Aorta (tissue), 5 donors: ENCODE measurements at places on chromosomes 13 and 19. TPM values are rescaled to one million over a fixed set of nuclear protein-coding genes. Genes with fewer than 3 reads are reported as not detected.

GRCh38 chr19:16185768-16186123, 536 bp downstream of the FAM32A start:
- H3K4me1 ChIP-seq, result no peaks in the 10 kb centered on the region
- DNase-seq, result no peak
- peak overlapping the region; percentile 11 for H3K27ac ChIP-seq
- peak overlapping the region; percentile 99 for H3K4me3 ChIP-seq
- H3K27me3 ChIP-seq, result no peaks in the 10 kb centered on the region

GRCh38 chr19:45222724-45223123, 22.5 kb downstream of the EXOC3L2 start:
- DNase-seq, result no peak
- no peaks in the 10 kb centered on the region for H3K36me3 ChIP-seq
- H3K27ac ChIP-seq, result no peak overlapping the region
- no peak overlapping the region for H3K4me3 ChIP-seq

DNA sequence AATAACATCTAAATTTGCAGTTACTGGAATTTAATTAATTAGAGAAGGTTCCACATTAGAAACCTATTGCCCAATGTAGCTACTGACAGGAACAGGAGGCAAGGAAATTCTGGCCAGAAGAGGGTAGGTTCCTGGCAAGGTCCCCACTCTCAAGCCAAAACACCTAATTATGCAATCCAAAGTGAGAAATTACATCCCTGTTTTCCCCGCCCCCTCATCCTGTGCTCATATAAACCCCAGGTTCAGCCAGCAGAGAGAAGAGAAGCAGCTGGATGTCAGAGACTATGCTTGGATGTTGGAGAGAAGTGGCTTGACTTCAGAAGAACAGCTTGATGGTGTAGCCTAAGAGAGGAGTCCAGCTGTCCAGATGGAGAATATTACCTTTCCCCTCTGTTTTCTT, 951.3 kb upstream of the PRR20A start:
- no peaks in the 10 kb centered on the region for H3K4me1 ChIP-seq
- H3K36me3 ChIP-seq, result no peaks in the 10 kb centered on the region
- DNase-seq, result no peak
- H3K4me3 ChIP-seq, result no peak overlapping the region

GRCh38 chr19:858868-859843, at the start of gene CFD:
CFD (plus strand) TSS chr19:859664; CDS start chr19:859690, 26 bp downstream.
- no peaks in the 10 kb centered on the region for H3K36me3 ChIP-seq
- H3K4me3 ChIP-seq, result no peak within 1 kb of the TSS
- H3K27me3 ChIP-seq, result no peaks in the 10 kb centered on the region
- no peaks in the 10 kb centered on the region for H3K4me1 ChIP-seq

DNA sequence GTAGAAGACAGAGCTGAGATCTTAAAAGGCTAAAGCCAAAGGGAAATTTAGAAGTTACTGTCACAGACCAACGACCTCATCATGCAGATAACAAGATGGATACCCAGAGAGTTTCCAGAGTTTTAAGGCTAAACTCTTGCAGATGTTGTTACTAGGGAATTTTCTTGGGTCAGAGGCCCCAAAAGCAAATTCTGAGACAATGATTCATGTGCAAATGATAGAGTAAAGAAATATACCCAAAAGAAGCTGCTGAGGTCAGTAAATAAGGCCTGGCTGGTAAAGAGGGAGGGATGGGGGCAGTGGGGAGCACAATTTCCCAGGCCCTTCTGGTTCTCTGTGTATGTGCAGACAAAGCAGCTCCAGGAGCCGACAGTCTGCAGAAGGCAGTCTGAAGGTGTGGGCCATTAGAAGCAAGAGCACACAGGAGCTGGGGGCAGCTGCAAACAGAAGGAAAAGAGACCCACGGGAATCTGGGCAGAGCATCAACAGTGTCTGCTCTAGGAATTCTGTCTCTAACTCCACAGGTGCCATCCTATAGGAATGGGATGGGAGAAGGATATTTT, 330.8 kb downstream of the TBC1D4 start:
- no peak overlapping the region for H3K4me3 ChIP-seq
- H3K27me3 ChIP-seq, result no peaks in the 10 kb centered on the region
- DNase-seq, result no peak
- peaks cover 4% of the 10 kb centered on the region for H3K4me1 ChIP-seq
- no peak overlapping the region for H3K27ac ChIP-seq
- H3K36me3 ChIP-seq, result no peaks in the 10 kb centered on the region

DNA sequence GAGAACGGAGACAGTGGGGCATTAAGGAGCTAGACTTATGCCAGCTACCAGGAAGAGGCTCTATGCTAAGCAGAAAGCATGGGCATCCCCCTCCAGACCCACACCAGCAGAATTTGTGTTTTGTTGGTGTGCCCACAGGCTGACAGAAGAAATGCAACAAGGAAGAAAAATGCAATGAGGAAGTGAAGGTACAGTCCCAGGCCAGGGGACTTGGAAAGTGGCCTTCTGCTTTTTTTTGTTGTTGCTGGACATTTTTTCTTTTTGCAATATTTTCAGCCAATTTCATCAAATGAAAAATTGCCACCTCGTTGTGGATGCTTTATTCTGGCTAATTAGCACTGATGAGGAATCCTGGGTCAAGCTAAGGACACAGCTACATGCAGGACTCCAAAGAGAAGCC, 167.7 kb downstream of the TSHZ3 start:
- H3K4me1 ChIP-seq, result no peaks in the 10 kb centered on the region
- H3K4me3 ChIP-seq, result no peak overlapping the region
- DNase-seq, result no peak
- no peak overlapping the region for H3K27ac ChIP-seq

DNA sequence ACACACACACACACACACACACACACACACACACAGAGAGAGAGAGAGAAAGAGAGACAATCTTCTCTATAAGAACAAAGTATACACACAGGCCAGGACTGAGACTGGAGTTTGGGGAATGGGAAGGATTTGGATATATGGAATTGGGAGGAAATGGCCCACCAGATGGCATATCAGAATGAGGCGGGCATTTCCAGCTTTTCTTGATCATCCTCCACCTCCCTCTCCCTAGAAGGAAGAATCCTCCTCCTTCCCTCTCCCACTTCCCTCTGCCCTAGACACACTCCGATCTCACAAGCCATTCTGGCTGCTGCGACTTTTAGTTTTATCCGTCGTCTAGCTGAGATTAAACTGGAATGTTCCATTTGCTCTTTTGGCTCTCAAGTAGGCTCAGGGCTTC, 10.0 kb upstream of the CEBPG start:
- H3K36me3 ChIP-seq, result no peaks in the 10 kb centered on the region
- H3K27ac ChIP-seq, result no peak overlapping the region
- no peaks in the 10 kb centered on the region for H3K27me3 ChIP-seq
- H3K4me1 ChIP-seq, result no peaks in the 10 kb centered on the region
- no peak for DNase-seq

GRCh38 chr13:108427355-108427754, 157.8 kb downstream of the TNFSF13B start:
- no peaks in the 10 kb centered on the region for H3K4me1 ChIP-seq
- DNase-seq, result no peak
- H3K27ac ChIP-seq, result no peak overlapping the region
- no peaks in the 10 kb centered on the region for H3K27me3 ChIP-seq

- no peak for DNase-seq
- no peaks in the 10 kb centered on the region for H3K36me3 ChIP-seq
- no peak overlapping the region for H3K27ac ChIP-seq
- no peak overlapping the region for H3K4me3 ChIP-seq
- H3K4me1 ChIP-seq, result no peaks in the 10 kb centered on the region
These were observed 67.0 kb downstream of the RYR1 start for GRCh38 chr19:38500450-38500849.

GRCh38 chr13:50073340-50073739, 58.1 kb downstream of the KCNRG start:
- no peak overlapping the region for H3K4me3 ChIP-seq
- no peaks in the 10 kb centered on the region for H3K27me3 ChIP-seq
- no peak for DNase-seq
- no peak overlapping the region for H3K27ac ChIP-seq

- no peaks in the 10 kb centered on the region for H3K36me3 ChIP-seq
- no peaks in the 10 kb centered on the region for H3K27me3 ChIP-seq
- H3K4me3 ChIP-seq, result no peak overlapping the region
- H3K4me1 ChIP-seq, result no peaks in the 10 kb centered on the region
These were observed 27.9 kb downstream of the ENOX1 start for GRCh38 chr13:43758834-43759233.

DNA sequence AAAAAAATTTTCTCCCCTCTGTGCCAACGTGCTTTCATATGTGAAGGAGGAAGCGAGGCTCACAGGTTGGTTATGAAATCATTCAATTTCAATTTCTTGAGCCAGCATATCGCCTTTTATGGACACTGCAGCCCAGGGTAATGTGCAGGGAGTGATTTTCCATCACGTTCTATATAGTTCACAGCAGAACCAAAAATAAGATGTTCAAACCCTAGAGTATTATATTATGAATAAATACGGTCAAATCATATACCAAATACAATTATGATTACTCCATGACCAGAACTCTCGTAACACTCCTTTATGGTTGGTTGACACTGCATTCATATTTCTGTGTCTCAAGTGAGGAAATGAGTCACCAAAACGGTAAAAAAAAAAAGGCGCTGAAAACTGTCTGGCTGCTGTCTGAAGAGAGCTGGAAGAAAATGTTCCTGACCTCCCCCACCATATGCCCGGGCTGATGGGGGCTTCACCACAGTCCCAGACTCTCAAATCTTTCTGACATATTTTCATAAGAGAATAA, 75.8 kb upstream of the UBAC2 start:
- no peaks in the 10 kb centered on the region for H3K36me3 ChIP-seq
- H3K27ac ChIP-seq, result peak overlapping the region; percentile 45
- no peak for DNase-seq
- H3K27me3 ChIP-seq, result no peaks in the 10 kb centered on the region
- H3K4me1 ChIP-seq, result no peaks in the 10 kb centered on the region

The CYP4F12 gene
- total RNA-seq, result 3.1 TPM

The DCLK1 gene
- total RNA-seq, result 47.4 TPM

The VSTM1 gene
- not detected for total RNA-seq

The C2CD4C gene
- total RNA-seq, result 1.1 TPM

The DNAAF3 gene
- not detected for total RNA-seq

The HPN gene
- total RNA-seq, result 0.71 TPM

The NKG7 gene
- total RNA-seq, result 6.7 TPM

The CDC42EP5 gene
- 52.8 TPM for total RNA-seq

The MYO16 gene
- 0.48 TPM for total RNA-seq

The THAP8 gene
- 1.8 TPM for total RNA-seq

The NXNL1 gene
- total RNA-seq, result not detected

The ANKLE1 gene
- 0.71 TPM for total RNA-seq
